ENCODE measurements at places on chromosomes 5 and 9.

DNA sequence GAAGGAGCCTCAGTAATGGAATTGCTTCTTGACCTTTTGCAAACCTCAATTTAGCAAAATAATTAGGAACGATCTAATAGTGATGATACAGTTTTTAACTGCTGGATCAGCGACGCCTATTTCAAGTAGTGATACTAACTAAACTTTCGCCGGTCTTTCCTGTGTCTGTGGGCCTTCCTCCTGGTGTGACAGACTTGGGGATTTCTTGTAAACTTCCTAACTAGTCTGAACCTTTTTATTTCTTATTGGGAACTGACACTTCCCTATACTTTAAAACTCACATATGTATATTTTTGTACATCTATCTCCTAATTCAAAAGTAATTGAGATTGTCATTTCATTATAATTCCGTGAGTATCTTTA is 15.2 kb downstream of the ITGA1 start:
- DNase-seq, result no peak

DNA sequence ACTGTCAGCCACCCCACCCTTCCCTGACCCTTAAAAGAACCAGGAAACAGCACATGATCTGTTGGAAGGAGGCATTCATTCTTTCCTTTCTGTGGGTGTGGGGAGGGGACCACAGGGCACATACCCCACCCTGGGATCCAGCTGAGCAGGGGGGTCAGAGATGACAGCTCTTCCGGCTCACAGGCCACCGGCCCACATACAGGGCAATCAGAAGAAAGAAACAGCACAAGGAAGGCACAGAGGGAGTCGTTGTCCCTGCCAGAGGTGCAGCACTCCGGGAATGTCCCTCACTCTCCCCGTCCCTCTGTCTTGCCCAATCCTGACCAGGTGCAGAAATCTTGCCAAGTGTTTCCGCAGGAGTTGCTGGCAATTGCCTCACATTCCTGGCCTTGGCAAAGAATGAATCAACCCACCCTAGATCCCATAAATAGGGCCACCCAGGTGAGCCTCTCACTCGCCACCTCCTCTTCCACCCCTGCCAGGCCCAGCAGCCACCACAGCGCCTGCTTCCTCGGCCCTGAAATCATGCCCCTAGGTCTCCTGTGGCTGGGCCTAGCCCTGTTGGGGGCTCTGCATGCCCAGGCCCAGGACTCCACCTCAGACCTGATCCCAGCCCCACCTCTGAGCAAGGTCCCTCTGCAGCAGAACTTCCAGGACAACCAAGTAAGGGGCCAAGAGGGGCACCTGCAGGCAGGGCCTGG is at the start of gene LCN2:
Gene LCN2, plus strand, starts transcription at position 453 of the 701 bp plus-strand sequence. Its CDS starts 73 bp downstream, at position 526.
- DNase-seq, result no peak

DNA sequence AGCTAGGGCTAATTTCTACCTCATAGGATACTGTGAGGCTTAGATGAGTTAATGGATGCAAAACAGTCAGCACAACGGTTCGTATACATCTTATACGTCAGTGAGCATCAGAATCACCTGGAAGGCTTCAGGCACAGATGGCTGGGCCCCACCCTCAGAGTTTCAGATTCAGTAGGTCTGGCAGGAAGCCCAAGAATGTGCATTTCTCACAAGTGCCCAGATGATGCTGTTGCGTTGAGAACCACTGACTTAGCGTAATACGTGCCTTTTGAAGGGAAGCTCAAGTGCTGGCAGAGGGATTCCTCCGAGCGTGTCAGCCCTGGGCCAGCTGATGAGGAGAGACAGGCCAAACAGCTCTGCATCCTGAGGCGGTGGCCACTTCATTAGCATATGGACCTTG is 117.1 kb upstream of the WWC1 start:
- DNase-seq, result no peak

DNA sequence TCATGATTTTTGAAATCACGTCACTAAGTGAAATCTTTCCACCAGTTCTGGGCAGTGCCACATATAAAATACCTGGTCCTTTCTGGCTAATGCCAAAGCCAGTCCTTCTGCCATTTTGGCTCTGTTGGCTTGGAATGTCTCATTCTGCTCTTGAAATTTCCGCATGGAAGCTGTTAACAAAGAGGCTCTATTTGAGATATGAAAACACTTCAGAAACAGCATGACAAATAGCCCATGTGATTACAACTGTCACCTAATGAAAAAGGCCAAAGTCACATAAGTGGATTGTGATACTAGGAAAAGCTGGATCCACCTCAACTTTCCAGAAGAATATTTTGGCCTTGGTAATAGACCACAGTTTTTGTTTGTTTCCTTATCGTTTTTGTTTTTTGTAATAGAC is 12.8 kb downstream of the GOLGA1 start:
- DNase-seq, result no peak

DNA sequence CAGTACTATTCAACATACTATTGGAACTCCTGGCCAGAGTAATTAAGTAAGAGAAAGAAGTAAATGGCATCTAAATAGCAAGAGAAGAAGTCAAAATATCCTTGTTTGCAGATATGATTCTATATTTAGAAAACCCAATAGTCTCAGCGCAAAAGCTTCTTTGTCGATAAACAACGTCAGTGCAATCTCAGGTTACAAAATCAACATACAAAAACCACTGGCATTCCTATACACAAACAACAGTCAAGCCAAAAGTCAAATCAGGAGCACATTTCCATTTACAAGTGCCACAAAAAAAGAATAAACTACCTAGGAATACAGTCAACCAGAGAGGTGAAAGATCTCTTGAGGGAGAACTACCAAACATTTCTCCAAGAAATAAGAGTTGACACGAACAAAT is 1901.9 kb upstream of the ACO1 start:
- DNase-seq, result no peak

GRCh38 chr5:144427866-144428265 is 257.2 kb downstream of the KCTD16 start:
- DNase-seq, result peak; percentile 14

GRCh38 chr9:86263876-86264275 is 4.4 kb upstream of the C9orf153 start:
- DNase-seq, result no peak

- DNase-seq, result peak; percentile 40
Observed at GRCh38 chr9:127033789-127034188, 88.6 kb downstream of the ANGPTL2 start.

- peak; percentile 90 for DNase-seq
Observed at GRCh38 chr5:13664377-13664776, 280.1 kb downstream of the DNAH5 start.

DNA sequence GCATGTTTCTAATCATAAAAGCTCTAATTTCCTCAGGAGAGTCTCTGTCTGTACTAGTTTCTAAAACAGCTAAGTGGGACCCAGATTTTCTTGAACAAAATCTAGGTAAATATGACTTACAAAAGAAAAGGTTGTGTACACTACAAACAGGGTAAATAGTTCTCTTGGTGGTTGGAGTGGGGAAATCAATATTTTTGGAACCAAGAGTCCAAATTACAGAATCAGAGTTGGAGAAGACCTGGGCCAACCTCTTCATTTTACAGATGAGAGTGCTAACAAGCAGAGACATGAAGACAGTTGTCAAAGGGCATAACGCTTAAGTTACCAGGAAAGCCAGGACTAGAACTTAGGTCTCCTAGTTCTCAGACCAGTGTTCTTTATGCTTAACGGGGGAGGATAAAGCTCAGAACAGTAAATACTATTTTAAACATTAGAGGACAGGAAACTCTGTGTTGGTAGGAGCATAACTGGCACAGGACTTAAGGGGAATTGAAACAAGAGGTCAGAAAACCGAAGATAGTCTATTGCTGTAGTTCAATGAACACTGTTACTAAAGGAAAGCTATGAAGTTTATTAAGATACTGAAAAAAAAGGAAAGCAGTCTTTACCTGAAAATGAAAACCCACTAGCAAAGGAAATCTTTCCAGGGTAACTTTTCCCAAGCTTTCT is 9.3 kb upstream of the GOLGA1 start:
- DNase-seq, result no peak

DNA sequence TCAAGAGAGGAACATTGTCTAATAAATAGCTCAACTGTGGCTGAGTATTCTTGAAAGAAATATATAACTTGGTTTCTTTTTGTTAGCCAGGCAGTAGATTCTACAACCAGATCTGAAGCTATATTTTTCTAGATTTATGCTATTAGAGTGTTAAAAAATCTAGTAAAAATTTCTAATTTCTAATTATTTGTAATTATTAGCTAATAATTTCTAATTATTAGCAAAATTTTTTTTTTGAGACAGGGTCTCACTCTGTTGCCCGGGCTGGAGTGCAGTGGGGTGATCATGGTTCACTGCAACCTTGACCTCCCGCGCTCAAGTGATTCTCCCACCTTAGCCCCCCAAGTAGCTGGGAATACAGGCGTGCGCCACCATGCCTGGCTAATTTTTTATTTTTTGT is 2.8 kb downstream of the RAD17 start:
- no peak for DNase-seq

- DNase-seq, result no peak
Observed at GRCh38 chr5:3251784-3252183, 343.8 kb upstream of the IRX1 start.

- peak; percentile 75 for DNase-seq
Observed at GRCh38 chr9:6968271-6968670, 210.5 kb downstream of the KDM4C start.

- DNase-seq, result no peak
Observed at GRCh38 chr9:109482391-109482916, 15.7 kb downstream of the PTPN3 start.

GRCh38 chr9:127181595-127182190 is 59.3 kb upstream of the ANGPTL2 start:
- no peak for DNase-seq

DNA sequence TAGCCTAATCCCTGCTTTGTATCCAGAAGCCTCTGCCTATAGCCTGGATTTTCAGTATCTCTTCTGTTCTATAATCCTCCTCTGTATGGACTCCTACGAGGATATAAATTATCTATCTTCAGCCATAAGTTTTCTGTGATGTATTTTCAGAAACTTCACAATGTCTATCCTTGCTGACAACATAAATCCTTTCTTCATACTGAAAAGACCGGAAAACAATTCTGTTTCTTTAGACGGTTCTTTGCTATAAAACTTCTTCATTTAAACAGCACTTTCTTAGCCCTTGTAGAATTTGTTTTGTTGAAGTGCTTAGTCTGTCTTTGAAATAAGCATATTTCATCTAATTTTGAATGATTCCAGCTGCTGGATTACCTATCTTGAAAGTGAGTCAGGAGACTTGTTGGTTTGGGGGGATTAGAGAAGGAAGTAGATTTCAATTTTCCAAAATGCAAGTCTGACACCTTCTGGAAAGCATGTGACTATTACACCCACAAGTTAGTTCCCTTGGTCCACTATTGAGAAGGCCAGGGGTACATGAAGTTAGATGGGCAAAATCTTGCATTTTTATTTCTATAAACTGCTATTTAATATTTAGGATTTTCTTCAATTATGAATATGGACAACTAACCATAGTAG is 96.3 kb upstream of the RANBP3L start:
- DNase-seq, result peak; percentile 72

DNA sequence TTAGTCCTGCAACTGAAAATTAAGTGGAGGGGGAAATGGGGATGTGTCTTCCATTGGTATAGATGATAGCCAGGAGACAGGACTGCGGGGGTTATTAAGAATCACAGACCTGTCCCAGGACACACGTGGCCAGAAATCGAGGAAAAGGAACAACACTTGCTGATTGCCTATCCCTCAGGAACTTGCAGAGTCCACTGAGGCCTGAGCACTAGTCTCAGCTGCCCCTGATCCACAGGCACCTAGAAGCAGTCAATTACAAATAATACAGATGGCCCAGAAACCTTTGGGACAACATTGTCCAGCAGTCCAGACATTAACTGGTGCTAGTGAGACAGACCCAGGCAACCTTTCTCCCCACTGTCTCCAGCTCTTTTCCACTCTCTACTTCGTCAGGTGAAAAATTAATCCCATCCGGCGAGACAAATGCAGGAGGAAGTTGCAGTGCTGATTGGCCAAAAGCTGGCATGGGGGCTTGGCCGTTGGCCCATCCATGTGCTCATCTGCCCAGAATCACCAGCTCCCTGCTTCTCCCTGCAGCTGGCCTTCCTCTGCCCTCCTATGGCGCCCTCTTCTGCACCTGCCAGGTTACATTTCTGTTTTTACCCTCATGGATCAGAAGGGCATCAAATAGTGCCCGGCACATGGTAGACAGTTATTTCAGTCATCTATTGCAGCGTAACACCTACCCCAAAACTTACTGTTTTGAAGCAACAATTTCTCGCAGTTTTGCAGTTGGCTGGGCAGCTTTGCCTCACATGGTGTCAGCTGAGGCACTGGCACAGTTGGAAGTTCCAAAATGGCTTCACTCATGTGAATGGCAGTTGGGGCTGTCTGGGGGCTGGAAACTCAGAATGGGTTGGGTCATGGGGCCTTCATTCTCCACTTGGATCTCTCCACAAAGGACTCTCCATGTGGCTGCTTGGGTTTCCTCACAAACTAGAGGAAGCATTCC is 3.6 kb upstream of the B4GALT1 start:
- no peak for DNase-seq

DNA sequence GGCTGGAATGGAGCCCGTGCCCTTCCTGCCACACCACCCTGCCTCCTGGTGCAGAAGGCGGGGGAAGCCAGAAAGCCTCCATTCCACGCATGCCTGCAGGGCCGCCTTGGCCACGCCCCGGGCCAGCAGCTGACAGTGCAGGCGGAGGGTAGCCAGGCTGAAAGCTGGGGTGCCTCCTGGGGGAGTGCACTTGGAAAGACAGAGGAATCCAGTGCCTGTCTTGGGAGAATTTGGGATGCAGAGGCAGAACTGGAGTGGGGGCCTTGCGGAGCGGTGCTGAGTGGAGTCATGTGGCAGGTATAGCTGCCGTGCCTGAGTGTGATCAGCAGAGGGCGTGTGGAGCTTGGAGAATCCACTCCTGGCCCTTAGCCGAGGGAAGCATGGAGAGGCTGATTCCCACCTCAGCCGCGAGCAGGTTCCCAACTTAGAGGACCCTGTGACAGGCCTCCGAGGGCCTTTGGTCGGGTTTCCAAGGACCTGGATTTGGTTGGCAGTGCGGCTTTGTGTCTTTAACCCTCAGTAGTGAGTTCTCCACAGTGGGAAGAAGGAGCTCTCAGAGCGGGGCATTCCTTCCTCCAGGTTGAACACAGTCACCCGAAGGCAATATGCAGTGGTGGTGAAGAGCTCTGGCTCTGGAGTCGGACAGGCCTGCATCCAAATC is 9.1 kb upstream of the URM1 start:
- peak; percentile 80 for DNase-seq

- DNase-seq, result no peak
Observed at GRCh38 chr9:11235061-11235460, 622.3 kb upstream of the PTPRD start.

GRCh38 chr5:112691758-112692157 is 45.9 kb upstream of the APC start:
- DNase-seq, result no peak

- DNase-seq, result no peak
Observed at GRCh38 chr9:81782313-81782995, 93.1 kb upstream of the TLE1 start.

DNA sequence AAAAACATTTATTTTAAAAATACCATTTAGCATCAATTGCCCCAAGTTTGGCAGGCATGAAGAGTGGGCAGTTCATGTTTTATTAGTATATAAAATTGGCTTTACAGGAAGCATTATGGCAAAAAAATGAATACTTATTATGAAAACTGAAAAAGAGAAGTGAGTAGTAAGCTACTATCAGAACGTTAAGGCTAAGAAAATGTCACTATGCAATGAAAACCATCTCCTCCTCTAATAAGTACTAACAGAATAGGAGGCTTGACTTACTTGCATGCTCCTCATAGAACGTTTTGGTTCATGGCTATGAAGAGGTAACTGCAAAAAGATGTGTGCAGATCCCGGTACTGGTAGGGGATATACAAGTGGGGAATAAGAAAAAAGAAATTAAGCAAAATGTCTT is 23.6 kb downstream of the TICAM2 start:
- DNase-seq, result no peak

- peak; percentile 53 for DNase-seq
Observed at GRCh38 chr9:90449213-90449925, 193.3 kb downstream of the DIRAS2 start.

All from astrocyte of the spinal cord (primary cell).